Kidney tubule cell (primary cell): ENCODE measurements at places on chromosomes 3 and 15.

GRCh38 chr3:46897031-46897430 lies 19.5 kb downstream of the PTH1R start:
- no peak for DNase-seq

DNA sequence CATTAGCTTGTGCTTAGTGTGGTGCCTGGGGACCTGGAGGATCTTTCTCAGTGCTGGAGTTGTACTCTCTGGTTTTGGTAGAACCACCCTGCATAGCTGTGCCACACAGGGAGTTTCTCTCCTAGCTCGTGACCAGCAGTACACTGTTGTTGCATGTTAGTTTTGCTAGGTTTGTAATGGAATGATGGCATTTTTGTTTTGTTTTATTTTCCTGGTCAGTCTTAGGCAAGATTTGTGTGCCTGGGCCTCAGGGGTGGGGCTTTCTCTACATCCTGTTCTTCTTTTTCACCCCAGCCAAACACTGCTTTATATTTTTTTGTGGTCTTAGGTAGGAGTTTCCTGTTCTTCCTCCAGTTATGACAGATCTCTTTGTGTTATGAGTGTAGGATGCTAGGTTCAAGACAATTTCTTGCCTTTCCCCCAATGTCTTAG lies 534.5 kb upstream of the KCNMB2 start:
- no peak for DNase-seq

- no peak for DNase-seq
These were observed 309.1 kb upstream of the TLE3 start for GRCh38 chr15:70406617-70407335.

DNA sequence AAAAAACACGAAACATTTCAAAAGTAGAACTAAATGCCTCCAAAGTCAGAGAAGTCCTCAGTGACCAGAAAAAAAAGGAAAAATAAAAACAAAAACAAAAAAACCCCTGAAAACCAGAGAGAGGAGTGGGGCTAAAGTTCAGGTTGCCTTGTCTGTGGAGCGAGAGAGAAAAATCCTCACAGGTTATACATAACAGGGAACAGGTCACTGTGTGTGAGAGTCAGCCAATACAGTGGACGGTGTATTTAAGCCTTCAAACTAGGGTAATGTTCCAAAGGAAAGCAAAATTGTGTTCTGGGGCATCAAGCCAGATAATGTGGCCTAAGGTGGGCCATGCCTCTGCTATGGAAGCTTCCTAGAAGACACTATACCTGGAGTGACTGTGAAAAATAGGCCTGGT lies 216.1 kb upstream of the SUCLG2 start:
- DNase-seq = no peak

- peak; percentile 31 for DNase-seq
These were observed 177.5 kb downstream of the STT3B start for GRCh38 chr3:31710123-31710803.

GRCh38 chr3:113885050-113885449 lies 46.5 kb downstream of the GRAMD1C start:
- no peak for DNase-seq

DNA sequence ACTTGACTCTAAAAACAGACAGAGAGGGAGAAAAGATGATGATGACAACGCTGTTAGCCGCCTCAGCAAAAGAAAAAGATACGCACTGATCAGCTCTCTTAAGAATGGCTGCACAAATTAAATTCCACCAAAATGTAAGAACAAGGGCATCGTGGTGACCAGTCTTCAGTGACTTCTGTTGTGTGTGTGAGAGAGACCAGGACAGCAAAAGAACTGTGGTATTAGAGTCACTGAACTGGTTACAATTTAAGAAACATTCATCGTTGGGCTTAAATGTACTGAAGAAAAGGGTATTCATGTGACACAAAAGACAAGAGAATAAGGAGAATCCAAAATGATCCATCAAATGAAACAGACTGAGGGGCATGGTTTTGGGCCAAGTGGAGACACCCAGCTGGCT lies 86.5 kb downstream of the SUCLG2 start:
- no peak for DNase-seq

- DNase-seq = no peak
These were observed 7.2 kb upstream of the TIMP4 start for GRCh38 chr3:12165909-12166308.

DNA sequence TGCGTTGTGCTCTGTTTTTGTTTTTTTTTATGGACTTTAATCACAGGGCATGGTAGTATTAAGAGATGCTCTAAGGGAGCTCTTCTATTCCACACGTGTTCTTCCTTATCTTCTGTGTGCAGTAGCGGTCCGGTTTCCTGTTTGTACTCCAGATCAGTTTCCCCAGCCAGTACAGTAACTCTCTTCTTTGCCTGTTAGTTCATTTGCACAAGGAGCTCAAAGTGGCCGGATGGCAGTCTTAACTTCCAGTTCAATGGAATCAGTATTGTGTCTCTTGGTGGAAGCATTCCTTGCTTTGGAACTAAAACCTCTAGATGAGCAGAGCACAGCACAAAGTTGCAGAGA lies 122.0 kb downstream of the KLF13 start:
- DNase-seq = no peak

DNA sequence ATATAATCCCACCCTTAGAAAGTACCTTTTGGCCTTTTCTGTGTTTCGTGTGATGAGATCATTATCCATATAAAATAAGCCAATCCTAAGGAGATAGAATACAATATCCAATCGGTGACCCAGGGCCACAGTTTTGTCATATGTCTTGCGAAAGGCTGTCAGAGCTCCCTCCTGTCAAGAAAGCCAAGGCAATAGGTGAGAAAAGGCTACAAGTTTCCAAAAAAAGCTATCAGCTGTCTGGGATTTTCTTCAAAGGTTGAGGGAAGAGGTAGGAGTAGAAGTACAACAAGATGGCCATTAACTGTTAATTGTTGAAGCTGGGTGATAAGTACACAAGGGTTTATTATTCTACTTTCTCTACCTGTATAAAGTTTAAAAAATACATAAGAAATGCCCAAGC lies 4.0 kb downstream of the PSMD6 start:
- DNase-seq = no peak

DNA sequence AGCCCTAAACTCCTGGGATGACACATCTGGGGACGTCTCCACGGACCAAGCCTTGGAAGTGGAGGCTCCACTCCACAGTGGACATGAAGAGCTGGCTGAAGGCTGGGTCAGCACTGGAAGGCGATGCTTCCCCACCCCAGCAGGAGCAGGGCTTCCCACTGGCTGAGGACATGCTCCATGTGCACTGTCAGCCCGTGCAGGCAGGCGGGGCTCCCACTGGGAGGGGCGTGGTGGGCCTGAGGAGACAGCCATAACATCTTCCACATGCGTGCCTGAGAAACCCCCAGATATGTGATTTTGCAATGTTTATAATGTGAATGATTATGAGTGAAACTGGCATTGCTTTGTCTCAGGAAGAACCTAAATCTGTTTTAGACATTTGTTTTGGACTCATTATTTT lies 231.3 kb downstream of the KLF13 start:
- DNase-seq = no peak

DNA sequence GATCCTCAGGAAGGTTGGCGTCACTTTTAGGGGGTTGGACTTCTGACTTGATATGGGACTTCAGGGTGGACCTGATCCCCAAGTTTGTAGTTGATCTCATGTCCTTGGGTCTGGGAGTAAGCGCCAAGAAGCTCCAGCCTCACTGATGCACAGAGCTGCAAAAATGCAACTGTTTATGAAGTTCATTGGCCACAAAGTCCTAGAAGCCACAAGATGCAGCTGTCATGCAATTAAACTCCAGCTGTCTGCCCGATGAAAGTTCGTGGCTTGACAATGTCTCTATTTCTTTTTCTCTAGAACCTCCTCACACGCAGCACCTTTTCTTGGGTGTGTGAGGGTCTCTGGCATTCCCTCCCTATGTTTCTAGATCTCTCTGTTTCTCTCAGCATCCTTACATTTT lies 9.2 kb upstream of the ACAN start:
- no peak for DNase-seq

- no peak for DNase-seq
These were observed 243.8 kb downstream of the PDZRN3 start for GRCh38 chr3:73380735-73381532.

- peak; percentile 43 for DNase-seq
These were observed 53.5 kb upstream of the DCBLD2 start for GRCh38 chr3:98954791-98955604.

GRCh38 chr3:194373028-194373427 lies 3.5 kb upstream of the LRRC15 start:
- DNase-seq = no peak

GRCh38 chr15:41513506-41514227 lies at the start of gene LTK:
LTK (minus strand) TSS chr15:41513827; CDS start chr15:41513709, 118 bp downstream.
- DNase-seq = no peak

GRCh38 chr3:377158-377561 lies 180.6 kb downstream of the CHL1 start:
- peak; percentile 68 for DNase-seq

DNA sequence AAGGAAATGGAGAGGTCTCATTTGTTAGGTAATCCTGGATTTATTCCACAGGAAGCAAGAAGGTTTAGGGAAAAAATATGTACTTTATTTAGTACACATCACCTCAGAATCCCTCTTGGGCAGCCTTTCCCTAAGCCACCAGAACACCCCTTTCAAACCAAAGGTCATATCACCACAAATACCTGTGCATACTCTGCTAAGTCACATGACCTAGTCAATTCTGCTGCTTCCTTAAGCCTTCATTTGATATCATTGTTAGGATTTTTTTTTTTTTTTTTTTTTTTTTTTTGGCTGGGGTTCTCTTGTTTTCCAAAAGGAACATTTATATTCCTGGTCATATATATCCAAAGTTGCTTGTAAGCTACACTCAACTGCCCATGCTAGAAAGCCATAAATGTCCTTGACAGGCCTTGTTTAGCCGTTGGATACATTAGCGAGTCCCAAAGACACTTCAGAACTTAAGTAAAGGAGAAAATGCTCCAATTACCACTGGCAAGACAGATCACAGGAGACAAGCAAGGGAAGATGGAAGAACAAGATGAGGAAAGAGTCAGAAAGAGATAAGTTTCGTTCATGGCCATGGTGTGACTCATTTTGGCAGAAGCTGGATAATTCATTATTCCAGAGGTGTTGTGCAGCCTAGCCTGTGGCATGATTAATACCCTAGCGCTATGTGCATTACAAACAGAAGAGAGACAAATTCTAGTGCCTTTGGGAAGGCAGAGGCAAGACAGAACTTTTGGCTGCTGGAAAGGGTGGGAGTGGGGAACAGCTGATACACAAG lies 155.6 kb upstream of the SLC2A2 start:
- peak; percentile 60 for DNase-seq

- DNase-seq = peak; percentile 68
These were observed 133.3 kb upstream of the SLC24A5 start for GRCh38 chr15:47987461-47987860.
